ENCODE measurements at places on chromosomes 3 and 15. TPM values are rescaled to one million over a fixed set of nuclear protein-coding genes. Genes with fewer than 3 reads are reported as not detected.

DNA sequence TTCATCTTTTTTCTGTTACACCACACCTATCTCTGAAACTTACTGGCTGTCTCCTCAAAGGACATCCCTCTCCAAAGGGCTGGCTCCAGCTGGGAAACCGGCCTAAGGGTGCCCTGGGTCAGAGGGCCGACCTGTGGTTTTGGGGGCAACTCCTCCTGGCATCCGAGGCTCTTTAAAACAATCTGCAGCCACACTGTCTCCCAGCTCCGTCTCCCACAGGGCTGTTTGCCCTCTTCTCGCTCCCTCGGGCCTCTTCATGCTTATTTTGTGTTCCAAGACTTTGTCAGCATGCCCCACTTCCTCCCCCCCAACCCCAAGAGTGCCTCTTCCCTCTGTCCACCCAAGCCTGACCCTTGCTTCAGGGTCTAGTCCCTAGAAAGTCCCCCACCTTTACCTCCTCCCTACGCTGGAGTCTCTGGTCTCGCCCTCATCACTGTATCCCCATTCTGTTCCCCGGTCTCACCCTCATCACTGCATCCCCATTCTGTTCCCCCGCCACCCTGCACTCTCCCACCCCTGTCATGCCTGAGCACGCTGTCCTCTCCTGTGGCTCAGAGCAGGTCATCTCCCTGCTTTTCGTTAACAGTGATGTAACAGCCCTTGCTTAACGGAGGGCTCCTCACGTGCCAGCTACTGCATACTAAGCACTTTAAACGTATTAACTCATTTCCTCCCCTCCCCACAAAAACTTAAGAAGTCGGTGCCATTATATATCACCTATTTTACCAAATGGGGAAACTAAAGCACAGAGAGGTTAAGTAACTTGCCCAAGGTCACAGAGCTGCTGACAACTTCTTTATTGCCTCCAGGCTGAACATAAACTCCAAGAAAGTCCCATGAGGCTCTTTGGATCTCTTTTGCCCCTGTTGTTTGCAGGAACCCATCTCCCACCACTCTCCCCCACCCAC lies 1.1 kb upstream of the CSK start:
- H3K4me1 ChIP-seq: peaks cover 69% of the 10 kb centered on the region
- no peaks in the 10 kb centered on the region for H3K27me3 ChIP-seq
- H3K27ac ChIP-seq: peak overlapping the region; percentile 92
- H3K4me3 ChIP-seq: peak overlapping the region; percentile 87
- peaks cover 23% of the 10 kb centered on the region for H3K36me3 ChIP-seq
- peak; percentile 76 for DNase-seq

GRCh38 chr3:177053107-177053506 lies 144.2 kb downstream of the TBL1XR1 start:
- H3K27ac ChIP-seq: no peak overlapping the region
- H3K27me3 ChIP-seq: no peaks in the 10 kb centered on the region
- H3K36me3 ChIP-seq: peaks cover 26% of the 10 kb centered on the region
- H3K4me1 ChIP-seq: peaks cover 14% of the 10 kb centered on the region

- no peak for DNase-seq
- H3K27ac ChIP-seq: no peak overlapping the region
- no peaks in the 10 kb centered on the region for H3K36me3 ChIP-seq
- H3K27me3 ChIP-seq: no peaks in the 10 kb centered on the region
- no peak overlapping the region for H3K4me3 ChIP-seq
Measured at GRCh38 chr15:70165716-70166284, 68.1 kb upstream of the TLE3 start.

DNA sequence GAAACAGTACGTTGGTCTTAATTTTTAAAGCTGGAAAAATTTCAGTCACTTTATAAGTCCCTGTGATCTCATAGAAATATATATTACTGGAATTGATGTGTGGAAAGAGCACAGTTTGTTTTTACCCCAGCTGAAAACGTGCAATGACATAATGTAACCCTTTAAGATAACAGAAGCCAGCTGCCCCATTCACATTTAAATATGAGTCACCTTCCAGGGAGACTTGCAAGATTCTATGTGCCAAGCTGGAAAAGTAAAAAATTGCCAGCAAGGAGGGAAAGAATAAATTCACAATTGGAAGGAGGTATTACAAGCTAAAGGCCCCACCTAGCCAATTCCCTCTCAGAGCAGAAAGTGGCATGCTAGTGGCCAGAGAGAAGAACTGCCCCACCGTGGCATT lies 50.2 kb downstream of the SAMMSON start:
- H3K4me1 ChIP-seq: no peaks in the 10 kb centered on the region
- DNase-seq: no peak
- no peak overlapping the region for H3K4me3 ChIP-seq
- no peaks in the 10 kb centered on the region for H3K36me3 ChIP-seq

DNA sequence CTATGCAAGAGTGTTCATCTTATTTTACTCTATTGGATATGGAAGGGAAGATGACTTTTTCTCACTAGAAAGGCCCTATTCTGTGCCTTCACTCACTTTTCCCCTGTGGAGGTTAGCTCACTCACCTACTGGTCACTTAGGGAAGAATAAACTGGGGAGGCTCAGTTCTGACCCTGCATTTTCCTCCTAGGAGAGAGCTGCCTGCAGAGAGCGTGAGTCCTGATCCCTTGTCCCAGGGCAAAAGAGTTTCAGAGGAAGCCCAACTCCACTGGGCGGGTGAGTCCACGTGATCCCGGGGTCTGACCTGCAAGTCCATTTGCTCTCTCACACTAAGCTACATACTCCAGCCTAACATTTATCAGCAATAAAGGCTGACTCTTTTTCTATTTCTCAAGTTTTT lies 8.4 kb downstream of the MORC1 start:
- H3K27ac ChIP-seq: no peak overlapping the region
- H3K4me3 ChIP-seq: no peak overlapping the region
- DNase-seq: no peak
- H3K27me3 ChIP-seq: peaks cover 19% of the 10 kb centered on the region

- no peaks in the 10 kb centered on the region for H3K36me3 ChIP-seq
- no peak overlapping the region for H3K4me3 ChIP-seq
- no peak overlapping the region for H3K27ac ChIP-seq
- no peaks in the 10 kb centered on the region for H3K4me1 ChIP-seq
Measured at GRCh38 chr3:56064684-56065083, 403.6 kb downstream of the ERC2 start.

- H3K36me3 ChIP-seq: no peaks in the 10 kb centered on the region
- no peak overlapping the region for H3K27ac ChIP-seq
- DNase-seq: no peak
- H3K4me3 ChIP-seq: no peak overlapping the region
- no peaks in the 10 kb centered on the region for H3K4me1 ChIP-seq
Measured at GRCh38 chr3:131518680-131519079, 15.9 kb upstream of the MRPL3 start.

DNA sequence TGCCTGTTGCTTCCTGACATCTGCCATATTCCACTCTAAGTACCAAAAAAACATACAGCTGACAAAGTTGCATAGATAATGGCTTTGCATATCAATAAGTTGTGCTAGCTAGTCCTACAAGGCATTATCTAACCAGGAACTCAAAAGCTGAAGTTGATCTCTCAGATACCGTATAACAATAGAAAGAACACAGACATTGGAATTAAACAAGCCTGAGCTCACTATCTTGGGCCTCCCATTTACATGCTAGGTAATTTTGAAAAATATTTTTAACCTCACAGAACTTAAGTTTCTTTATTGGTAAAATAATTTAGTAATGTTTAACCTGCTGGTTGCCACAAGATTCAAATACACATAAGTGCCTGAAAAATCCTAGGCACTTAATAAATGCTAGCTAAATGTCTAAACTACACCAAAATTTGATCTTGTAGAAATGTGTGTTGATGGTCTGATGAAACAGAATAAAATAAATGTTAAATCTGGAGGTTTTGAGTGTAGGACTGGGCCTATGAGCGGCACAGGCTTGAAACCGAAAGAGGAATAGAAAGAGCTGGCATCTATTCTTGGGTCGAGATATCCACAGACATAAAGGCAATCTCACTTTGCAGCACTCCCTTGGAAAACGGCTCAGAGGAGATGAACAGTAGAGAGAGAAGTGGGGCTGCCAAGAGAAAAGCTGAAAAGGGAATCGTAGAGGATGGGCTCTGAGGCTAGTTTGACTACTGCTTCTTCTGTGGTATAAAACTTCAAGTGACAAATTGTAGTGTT lies 29.9 kb upstream of the TTC14 start:
- H3K4me3 ChIP-seq: no peak overlapping the region
- no peaks in the 10 kb centered on the region for H3K27me3 ChIP-seq
- no peak overlapping the region for H3K27ac ChIP-seq
- H3K4me1 ChIP-seq: no peaks in the 10 kb centered on the region

DNA sequence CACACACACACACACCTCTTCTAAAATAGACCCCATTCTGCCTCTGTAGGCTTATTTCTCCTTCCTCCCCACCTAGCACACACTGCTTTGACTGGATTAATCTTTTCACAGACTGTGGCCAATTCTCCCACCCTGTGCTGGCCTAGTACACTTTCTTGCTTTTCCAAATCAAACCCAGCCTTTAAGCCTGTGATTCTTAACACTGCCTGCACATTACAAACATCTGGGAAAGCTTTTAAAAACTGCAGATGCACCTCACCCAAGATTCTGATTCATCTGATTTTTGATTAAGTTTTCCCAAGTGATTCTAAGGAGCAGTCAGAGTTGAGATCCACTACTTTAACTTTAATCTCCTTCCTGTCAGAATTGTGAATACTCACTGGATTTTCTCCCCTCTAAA lies 12.8 kb downstream of the CSNK1G1 start:
- H3K4me1 ChIP-seq: peaks cover 4% of the 10 kb centered on the region
- H3K27ac ChIP-seq: no peak overlapping the region
- H3K4me3 ChIP-seq: no peak overlapping the region
- H3K36me3 ChIP-seq: peaks cover 17% of the 10 kb centered on the region
- DNase-seq: no peak

DNA sequence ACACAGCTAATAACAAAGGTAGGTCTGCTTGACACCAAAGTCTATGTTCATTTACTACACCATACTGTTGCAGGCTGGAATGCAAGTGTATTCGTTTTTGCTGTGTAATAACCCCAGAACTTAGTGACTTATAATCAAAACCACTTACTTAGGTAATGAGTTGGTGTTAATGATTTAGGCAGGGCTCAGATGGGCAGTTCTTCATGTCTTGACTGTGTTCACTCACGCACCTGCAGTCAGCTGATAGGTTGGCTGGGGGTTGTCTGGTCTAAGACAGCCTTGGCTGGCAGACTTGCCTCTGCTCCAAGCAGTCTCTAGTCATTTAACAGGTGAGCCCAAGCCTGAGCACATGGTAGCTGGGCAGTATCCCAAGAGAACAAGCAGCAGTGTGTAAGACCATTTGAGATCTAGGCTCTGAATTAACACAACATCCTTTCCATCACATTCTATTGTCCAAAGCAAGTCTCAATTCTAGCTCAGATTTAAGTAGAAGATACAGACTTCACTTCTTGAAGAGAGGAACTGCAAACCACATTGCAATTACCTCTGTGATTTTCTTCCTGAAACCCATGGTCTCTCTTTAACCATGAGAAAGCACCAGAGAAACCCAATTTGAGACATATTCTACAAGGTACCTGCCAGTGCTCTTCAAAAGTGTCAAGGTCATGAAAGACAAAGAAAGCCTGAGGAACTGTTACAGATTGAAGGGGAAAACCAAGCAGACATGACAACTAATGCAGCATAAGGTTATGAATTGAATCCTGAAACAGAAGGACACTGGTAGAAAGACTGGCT lies 13.3 kb upstream of the DCLK3 start:
- peaks cover 13% of the 10 kb centered on the region for H3K4me1 ChIP-seq
- no peak overlapping the region for H3K27ac ChIP-seq
- DNase-seq: no peak
- H3K4me3 ChIP-seq: no peak overlapping the region
- H3K27me3 ChIP-seq: peaks cover 37% of the 10 kb centered on the region

- no peaks in the 10 kb centered on the region for H3K27me3 ChIP-seq
- H3K4me3 ChIP-seq: no peak overlapping the region
- H3K4me1 ChIP-seq: no peaks in the 10 kb centered on the region
Measured at GRCh38 chr15:88100181-88100580, 156.4 kb downstream of the NTRK3 start.

DNA sequence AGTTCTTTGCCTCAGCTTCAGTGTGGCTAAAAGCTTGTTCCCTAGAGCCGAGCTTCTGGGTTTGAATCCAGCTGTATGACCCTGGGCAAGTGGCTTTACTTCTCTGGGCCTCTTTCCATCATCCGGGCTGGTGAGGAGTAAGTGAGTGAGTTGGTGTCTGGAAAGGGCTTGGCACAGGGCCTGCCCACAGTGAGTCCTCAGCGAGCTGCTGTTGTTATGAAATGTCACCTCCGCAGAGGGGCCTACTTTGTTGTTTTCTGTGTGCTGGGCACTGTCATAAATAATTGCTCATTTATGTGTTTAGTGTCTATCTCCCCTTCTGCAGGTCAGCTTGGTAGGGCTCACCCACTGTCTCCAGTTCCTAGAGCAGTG lies 31.7 kb downstream of the SLC6A6 start:
- H3K27me3 ChIP-seq: no peaks in the 10 kb centered on the region
- H3K4me3 ChIP-seq: no peak overlapping the region
- DNase-seq: no peak
- peaks cover 62% of the 10 kb centered on the region for H3K4me1 ChIP-seq

GRCh38 chr15:51505251-51505650 lies 117.3 kb downstream of the DMXL2 start:
- H3K27ac ChIP-seq: no peak overlapping the region
- DNase-seq: no peak
- peaks cover 2% of the 10 kb centered on the region for H3K36me3 ChIP-seq
- H3K4me3 ChIP-seq: no peak overlapping the region
- H3K27me3 ChIP-seq: no peaks in the 10 kb centered on the region

DNA sequence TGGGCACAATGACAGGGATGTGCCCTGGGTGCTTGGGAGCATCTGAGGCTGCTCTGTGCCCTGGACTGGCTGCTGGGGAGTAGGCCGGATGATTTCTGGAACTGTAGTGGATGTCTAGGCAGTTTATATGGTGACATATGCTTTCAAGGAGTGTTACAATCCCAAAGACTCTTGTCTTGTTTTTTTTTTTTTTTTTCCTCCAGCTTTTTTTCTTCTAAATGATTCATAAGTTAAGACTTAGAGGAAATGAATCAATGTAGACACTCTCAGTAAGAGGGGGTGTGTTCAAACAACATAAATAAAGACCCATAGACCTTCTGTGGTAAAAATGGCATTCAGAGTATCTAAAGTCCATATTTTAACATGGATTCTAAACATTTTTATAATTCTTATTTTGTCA lies 706.1 kb upstream of the GOLIM4 start:
- H3K27ac ChIP-seq: no peak overlapping the region
- H3K27me3 ChIP-seq: no peaks in the 10 kb centered on the region
- DNase-seq: no peak
- no peak overlapping the region for H3K4me3 ChIP-seq
- no peaks in the 10 kb centered on the region for H3K36me3 ChIP-seq

GRCh38 chr3:133574260-133574881 lies 885 bp downstream of the CDV3 start:
- peak overlapping the region; percentile 96 for H3K27ac ChIP-seq
- H3K4me3 ChIP-seq: peak overlapping the region; percentile 85
- peak; percentile 89 for DNase-seq
- H3K4me1 ChIP-seq: peaks cover 55% of the 10 kb centered on the region
- H3K27me3 ChIP-seq: no peaks in the 10 kb centered on the region

Gene ADAMTS17
- total RNA-seq: 1.6 TPM

Gene IL17RD
- total RNA-seq: not detected

Gene CNTN6
- total RNA-seq: not detected

Gene EFHB
- total RNA-seq: not detected

Gene CYP1A2
- not detected for total RNA-seq

Gene CLN6
- 64.6 TPM for total RNA-seq

Gene NAALADL2
- total RNA-seq: not detected

Gene GALK2
- total RNA-seq: 27.0 TPM
